ENCODE measurements at places on chromosomes 7 and 10.

DNA sequence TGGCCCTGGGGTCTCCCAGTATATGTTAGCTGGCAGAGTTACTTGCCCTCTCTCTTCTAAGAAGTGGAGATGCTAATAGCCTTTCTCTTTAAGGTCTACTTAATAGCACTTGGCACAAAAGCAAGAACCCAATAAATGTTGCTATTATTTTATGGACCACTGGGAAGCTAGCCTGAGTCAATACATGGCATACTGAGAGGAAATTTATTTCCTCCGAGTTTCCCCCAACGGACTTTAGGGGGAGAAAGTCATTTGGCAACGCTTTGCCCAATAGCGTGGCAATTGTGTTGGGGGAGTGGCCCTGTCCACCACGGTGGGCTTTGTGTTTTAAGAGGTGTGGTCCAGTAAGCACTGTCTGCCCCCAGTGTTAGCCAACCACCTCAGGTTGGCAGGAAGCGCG is 87.4 kb upstream of the SMNDC1 start:
- no peak for DNase-seq

GRCh38 chr7:55561690-55562089 is 10.6 kb downstream of the VOPP1 start:
- DNase-seq, result no peak

- no peak for DNase-seq
Observed at GRCh38 chr7:147547252-147547897, 1043.2 kb upstream of the C7orf33 start.

- DNase-seq, result no peak
Observed at GRCh38 chr7:39356172-39356925, 209.9 kb upstream of the YAE1 start.

- DNase-seq, result no peak
Observed at GRCh38 chr7:98319176-98319575, 37.7 kb downstream of the BRI3 start.

- no peak for DNase-seq
Observed at GRCh38 chr10:5537684-5538083, 12.9 kb downstream of the CALML3 start.

DNA sequence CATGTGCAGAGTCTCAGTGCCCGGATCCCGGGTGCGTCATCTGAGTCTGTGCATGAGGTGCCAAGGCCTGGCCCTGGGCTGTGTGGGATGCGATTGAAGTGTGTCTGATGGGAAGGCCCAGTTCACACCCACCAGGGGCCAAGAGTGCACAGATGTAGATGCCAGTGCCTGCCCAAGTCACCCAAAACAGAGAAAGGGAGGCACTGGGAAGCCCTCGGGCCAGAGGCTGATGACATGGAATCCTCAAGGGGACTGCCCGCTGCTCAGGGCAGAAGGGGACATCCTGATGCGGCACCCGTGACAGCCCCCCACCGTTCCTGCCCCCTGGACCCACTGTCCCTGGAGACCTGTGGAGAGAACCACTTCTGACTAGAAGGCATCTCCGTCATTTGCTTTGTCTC is 72.2 kb upstream of the ZNF479 start:
- DNase-seq, result no peak

- DNase-seq, result no peak
Observed at GRCh38 chr7:24974026-24974832, 5.7 kb downstream of the OSBPL3 start.

- no peak for DNase-seq
Observed at GRCh38 chr7:119711104-119711503, 561.9 kb upstream of the KCND2 start.

DNA sequence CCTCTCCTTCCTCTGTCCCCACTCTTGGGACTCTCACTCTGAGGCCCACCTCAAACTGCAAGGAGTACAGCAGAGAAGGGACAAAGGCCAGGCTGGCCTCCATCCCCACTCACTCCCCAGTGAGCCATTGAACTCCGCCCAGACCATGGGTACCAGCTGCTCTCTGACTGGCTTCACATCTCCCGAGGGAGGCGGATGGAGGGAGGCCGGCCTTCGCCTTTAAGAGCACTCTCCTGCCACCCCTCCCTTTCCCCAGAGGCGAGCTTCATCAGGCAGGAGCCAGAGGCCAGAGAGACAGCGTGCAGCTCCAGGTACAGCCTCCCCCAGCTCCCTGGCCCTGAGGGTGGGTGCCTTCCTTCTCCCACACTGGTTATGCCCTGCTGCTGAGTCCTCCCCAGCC is 1.8 kb upstream of the LDB3 start:
- no peak for DNase-seq

- DNase-seq, result no peak
Observed at GRCh38 chr7:55085511-55086412, 66.9 kb downstream of the EGFR start.

- no peak for DNase-seq
Observed at GRCh38 chr10:63169624-63170023, 36.5 kb downstream of the NRBF2 start.

- DNase-seq, result no peak
Observed at GRCh38 chr7:126533715-126534114, 719.0 kb downstream of the GRM8 start.

- DNase-seq, result no peak
Observed at GRCh38 chr10:32299354-32299980, 47.5 kb downstream of the EPC1 start.
